AML-193 (cell line): ENCODE measurements at places on chromosomes 2 and 18.

- DNase-seq: no peak
These were observed 2.3 kb upstream of the GATA6 start for GRCh38 chr18:22167091-22167470.

- no peak for DNase-seq
These were observed 662 bp downstream of the ACVR2A start for GRCh38 chr2:147845411-147845971.

DNA sequence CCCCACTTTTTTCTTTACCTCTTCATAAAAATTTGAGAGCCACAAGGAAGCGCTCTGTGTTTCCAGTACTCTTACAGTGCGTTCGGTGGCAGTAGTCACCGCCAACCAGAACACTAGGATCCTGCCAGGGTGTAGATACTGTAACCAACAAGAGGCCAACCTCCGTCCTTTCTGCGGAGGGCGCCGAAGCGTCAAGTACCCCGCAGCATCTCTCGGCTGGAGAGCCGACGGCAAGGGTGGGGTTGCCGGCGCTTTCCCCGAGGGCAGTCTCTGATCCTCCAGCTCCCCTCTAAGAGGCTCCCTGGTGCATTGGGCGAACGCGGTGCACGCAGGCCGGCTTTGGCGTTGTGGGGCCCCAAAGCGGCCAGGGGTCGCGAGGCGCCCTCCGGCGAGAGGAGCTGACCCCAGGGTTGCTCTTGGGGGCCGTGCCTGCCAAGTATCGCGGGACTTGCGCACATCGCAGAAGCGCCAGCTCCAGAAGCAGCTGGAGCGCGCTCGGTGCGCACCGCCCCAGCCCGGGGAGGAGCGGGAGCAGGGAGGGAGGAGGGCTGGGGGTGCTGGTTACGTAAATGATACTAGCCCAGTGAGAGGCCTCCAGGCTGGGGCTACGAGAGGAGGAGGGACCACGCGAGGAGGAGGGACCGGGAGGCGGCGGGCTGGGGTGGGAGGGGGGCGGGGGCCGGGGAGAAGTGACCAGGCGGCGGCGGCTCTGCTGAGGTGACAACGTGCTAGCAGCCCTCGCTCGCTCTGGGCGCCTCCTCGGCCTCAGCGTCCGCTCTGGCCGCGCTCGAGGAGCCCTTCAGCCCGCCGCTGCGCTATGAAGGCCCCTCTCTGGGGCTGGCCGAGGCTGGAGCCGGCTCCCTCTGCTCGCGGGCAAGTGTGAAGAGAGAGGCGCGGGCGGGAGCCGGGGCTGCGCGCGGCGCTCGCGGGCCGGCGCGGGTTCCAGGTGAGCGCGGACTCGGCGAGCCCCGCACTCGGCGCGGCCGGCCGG, at the start of gene GALNT13:
Gene GALNT13 (plus strand): TSS at position 692 of the 991 bp plus-strand sequence.
- peak; percentile 51 for DNase-seq

DNA sequence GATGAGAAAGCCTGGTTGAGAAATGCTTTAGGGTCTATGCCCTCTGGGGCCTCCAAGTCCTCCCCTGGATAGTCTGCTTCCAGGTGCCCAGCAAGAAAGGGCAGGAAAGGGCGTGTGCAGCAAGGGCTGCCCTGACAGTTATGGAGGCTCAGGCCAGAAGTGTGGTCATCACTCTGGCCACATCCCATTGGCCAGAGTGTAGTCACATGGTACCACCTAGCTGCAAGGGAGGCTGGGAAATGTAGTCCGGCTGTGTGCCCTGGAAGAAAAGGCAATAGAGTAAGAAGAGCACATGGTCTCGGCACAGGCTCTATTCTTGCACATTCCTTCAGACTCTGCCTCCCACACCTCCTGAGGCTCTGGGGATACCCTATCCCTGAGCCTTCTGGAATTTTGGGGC, 35.7 kb downstream of the ODC1 start:
- DNase-seq: no peak

- no peak for DNase-seq
These were observed 1521.3 kb upstream of the ACVR2A start for GRCh38 chr2:146323564-146323963.

GRCh38 chr2:201084863-201085262, 13.1 kb downstream of the NDUFB3 start:
- DNase-seq: no peak

DNA sequence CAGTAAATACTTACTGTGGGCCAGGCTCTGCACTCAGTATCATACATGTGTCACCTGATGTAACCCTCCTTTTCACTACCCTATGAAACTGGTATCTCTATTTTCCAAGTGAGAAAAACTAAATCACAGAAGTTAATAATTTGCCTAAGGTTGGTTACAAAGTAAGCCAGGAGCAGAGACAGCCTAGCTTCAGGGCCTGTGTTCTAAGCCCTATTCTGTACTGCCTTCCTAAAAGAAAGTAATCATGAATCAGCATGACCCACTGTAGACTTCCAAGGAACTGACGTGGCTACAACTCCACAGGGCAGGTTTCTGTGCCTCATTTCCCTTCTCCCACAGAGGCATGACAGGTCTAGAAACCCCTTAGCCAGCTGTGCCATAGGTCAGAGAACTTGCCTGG, 14.3 kb downstream of the ZNF142 start:
- DNase-seq: no peak

GRCh38 chr2:190994148-190994547, 19.8 kb downstream of the STAT1 start:
- DNase-seq: no peak

GRCh38 chr2:239315308-239315707, 85.5 kb downstream of the HDAC4 start:
- no peak for DNase-seq

DNA sequence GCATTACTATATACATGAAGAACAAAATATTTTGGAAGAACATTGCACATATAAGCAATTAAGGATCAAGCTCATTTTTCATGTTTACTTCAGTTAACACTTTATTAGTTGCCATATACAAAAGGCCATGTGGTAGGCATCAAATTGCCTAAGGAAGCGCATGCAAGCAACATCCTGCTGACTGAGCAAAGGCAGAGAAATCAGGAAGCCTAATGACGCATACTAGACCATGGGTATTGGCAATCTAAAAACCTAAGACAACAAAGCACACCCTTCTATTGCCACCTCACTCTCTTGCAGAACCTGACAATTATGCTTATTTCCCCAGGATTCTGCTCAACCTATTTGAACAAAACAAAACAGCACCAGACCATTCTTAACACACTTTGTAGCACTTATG, 171.9 kb downstream of the STK39 start:
- no peak for DNase-seq

- DNase-seq: no peak
These were observed 139.6 kb upstream of the RAB12 start for GRCh38 chr18:8469544-8470130.

DNA sequence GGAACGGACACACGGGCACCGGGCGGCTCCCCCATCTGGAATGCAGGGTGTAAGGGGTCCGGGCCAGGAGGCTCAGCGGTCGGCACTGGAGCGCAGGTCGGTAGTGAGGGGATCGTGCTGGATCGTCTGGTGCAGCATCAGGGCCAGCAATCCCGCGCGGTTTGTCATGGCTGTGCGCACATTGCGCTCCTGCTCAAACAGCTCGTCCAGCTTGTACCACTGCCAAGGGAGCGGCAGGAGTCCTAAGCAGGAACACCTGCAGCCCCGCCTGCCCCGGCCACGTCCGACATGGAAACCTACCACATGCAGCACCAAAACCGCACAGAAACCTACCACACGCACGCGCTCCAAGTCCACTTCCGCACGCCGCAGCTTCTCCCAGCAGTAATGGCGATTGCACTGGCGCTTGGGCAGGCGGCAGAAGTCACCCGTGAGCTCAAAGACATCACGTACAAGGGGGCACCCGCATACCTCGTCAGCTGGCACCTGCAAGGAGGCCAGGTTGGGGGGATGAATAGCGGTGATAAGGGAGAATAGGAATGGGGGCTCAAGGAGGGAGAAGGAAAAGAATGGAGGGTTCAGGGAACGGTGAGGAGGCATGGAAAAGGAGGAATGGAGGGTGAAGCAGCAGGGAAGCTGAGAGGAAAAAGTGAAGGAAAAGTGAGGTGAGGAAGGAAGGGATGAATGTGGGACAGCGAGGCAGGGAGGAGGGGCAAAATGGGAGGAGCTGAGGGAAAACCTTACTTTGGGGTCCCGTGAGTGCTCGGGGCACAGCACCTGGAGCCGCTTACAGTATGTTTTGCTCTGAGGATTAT, 1.4 kb upstream of the MBD1 start:
- DNase-seq: no peak
